Cortex of kidney (tissue), 1 donor: ENCODE measurements at places on chromosomes 16 and 17.

GRCh38 chr17:62073993-62074392 lies 8.9 kb upstream of the MED13 start:
- no peak for DNase-seq

- DNase-seq = no peak
Observed at GRCh38 chr16:57923841-57924240, 47.1 kb downstream of the CNGB1 start.

DNA sequence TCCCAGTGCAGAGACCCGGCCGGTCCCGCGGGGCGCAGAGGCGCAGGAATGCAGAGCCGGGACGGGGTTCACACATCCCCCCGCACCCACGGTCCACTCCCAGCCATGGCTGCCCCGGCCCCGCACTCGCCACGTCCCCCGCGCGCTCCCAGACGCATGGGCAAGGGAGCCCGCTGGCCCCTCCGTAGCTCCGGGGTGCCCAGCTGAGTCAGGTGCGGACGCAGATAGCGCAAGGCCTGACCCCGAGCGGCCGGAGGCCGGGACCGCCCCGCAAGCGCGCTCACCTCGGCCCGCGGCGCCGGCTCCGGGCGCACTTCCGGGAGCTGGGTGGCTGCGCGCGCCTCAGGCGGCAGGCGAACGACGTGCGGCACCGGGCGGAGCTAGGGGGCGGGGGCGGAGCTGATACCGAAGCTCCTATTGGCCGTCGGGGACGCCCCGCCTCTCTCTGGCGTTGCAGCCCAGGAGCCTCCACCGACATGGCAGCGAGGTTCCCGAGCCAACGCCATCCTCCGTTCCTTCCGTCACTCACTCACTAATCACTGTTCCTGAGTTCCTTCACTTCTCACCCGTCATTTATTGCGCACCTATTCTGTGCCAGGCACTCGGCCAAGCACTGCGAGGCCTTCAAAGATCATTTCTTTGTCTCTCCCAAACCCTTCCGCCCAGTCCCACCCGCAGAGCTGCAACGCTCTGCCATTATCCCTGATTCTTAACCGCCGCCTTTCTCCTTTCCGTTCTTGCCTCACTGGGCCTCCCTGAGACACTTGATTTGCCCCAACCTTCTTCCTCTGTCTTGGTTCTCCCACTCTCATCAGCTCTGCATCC lies at the start of gene ZNF18:
ZNF18 (minus strand) TSS at position 329 of the 825 bp plus-strand sequence. CDS start 4,646 bp downstream, outside the sequence.
- peak; percentile 44 for DNase-seq

GRCh38 chr16:71676236-71676635 lies 48.3 kb downstream of the PHLPP2 start:
- no peak for DNase-seq

GRCh38 chr16:66979011-66979717 lies 9.2 kb upstream of the CES4A start:
- DNase-seq = no peak

DNA sequence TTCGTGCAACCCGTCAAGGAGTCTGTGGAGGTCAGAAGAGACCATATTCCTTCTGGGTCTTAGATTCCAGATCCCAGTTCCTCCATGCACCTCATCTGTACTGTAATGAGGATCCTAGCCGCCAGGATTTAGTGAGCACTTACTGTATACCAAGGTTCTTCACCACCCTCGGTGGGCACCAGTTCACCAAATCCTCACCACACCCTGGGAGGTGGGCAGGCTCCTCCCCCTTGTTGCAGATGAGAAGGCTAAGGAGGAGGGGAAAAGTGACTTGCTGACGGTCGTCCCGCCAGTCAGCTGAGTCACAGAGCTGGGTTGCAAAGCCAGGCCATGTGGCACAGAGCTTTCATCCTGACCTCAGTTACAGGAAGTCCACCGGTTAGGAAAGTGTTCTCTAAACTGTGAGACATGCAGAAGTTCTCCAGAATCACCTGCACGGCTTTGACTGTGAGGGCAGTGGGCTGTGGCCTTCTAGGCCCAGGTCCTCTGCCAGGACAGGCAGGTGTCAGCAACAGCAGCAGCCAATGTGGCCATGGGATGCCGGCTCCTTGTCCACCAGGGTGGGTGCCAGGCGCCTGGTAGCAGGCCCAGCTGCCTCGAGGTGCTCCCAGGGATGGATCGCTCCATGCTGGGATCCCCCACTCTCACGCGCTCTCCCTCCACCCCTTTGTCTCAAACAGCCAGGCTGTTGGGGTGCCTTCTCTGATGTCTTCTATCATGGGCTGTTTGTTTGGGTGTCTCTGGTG lies 240.3 kb upstream of the GSE1 start:
- DNase-seq = no peak

DNA sequence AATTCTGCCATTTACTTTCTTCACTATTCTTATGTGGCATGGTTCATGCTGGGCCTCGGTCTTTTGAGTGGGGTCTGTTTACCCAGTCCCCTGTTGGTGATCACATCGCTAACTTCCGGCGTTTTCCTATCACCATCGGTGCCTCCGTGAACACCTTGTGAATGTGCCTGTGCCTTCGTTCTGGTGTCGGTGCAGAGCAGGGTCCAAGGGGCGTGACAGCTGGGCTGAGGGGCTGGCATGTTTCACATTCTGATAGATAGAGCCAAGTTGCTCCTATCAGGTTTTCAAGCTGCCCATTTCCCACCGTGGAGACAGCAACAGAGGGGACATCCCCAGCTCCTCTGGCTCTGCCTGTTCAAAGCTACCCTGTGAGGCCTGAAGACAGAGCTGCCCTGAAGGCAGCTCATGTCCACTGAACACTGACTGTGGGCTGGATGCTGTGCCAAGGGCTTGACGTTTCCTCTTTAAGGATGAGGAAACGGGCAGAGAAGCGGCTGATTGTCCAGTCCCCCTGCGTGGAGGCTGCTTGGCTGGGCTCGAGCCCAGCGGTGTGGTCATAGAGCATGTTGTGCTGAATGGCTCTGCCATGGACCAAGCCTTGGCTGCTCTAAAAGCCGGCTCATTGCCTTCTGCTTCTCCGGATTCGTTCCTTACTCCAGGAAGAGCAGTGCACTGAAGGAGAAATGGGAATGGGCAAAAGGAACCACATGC lies 17.0 kb downstream of the DHODH start:
- DNase-seq = no peak

- no peak for DNase-seq
Observed at GRCh38 chr16:65213866-65214595, 92.2 kb upstream of the CDH11 start.

GRCh38 chr17:4004517-4005295 lies 40.5 kb upstream of the ATP2A3 start:
- DNase-seq = no peak

GRCh38 chr17:2419486-2419885 lies 18.6 kb upstream of the MNT start:
- DNase-seq = no peak

DNA sequence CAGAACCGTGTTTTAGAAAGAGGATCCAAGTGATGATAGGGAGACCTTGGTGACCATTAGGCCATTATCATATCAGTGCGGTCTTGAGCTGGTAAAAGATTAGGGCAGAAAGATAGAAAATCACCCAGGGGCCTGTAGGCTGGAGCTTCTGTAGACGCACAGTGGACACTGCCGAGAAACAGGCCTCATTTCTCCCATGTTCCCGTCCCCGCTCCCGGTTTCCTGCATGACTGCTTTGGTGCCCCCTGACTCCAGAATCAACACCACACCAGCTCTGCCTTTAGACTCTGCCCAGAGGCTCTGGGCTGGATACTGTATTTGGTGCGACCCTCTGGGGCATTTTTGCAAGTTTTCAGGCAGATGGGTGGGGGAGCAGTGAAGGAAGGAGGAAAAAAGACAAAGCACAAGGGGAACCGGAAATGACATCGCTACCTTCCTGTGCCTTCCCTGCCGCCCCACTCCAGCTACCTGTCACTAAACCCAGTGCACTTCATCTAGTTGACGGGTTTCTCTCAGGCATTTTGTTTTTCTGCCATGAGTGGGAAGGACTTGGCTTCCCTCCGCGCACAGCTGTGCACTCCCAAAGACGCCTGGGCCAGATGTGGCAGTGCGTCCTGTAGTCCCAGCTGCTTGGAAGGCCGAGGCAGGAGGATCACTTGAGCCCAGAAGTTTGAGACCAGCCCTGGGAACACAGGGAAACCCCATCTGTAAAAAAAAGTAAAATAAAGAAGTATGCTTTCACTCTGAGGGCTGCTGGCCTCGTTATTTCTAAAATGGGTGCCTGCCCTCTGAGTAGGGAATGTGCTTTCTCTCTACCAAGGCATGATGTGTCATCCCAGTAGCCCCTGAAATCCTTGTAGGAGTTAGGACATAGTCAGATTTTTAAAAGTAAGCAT lies 214.1 kb downstream of the RPTOR start:
- no peak for DNase-seq

- DNase-seq = no peak
Observed at GRCh38 chr17:8188263-8188839, 1.6 kb downstream of the BORCS6 start.

GRCh38 chr17:74739227-74739831 lies 2.3 kb downstream of the RAB37 start:
- no peak for DNase-seq

DNA sequence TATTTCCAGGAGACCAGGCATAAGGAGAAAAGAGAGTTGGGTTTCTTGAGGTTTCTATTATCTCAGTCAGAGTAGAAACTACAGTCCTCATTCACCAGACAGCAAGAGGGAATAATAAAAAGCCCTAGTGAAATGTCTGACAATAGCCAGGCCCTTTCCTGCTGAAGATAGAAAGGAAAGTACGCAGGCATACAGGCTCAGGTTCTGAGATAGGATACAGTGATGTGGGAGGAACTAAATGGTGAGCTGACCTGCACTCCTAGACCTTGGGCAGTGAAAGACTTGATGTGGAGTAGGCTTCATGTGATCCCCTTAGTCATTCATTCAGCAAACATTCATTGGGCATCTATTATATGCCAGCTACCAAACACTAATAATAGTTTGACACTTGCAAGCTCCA lies 14.9 kb downstream of the ZNF821 start:
- no peak for DNase-seq

DNA sequence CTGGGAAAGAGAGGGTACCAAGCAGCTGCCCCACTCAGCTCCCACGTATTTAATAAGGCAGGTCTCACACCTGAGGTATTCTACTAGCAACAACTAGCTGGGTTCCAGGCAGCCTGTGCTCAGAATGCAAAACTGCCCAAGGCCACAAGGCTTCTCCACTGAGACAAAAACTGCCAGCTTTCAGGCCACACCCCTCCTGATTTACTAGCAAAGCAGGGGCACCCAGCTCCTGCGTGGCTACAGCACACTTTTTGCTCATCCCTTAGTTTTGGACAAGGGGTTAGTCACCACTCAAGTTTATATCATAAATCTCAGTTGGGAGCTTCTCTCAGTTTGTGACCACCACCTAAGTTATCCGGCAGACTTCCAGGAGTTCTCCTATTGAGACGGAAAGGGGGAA lies 494.6 kb downstream of the CDH11 start:
- DNase-seq = no peak

GRCh38 chr16:19882186-19882585 lies 2.5 kb downstream of the GPRC5B start:
- no peak for DNase-seq

- DNase-seq = no peak
Observed at GRCh38 chr16:76207270-76207669, 69.9 kb upstream of the CNTNAP4 start.

DNA sequence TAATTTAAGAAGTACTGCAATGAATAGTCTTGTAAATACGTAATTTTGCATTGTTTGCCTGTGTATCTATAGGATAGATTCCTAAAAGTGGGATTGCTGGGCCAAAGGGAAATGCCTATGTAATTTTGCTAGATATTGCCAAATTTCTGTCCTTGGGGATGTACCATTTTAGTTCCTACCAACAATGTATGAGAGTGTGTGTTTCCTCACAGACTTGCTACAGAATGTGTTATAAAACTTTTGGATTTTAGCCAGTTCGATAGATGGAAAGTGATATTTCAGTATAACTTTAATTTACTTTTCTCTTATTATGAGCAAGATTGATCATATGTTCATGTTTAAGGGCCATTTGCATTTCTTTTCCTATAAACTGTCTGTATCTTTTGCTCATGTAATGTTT lies 8.3 kb downstream of the TANGO6 start:
- DNase-seq = no peak

DNA sequence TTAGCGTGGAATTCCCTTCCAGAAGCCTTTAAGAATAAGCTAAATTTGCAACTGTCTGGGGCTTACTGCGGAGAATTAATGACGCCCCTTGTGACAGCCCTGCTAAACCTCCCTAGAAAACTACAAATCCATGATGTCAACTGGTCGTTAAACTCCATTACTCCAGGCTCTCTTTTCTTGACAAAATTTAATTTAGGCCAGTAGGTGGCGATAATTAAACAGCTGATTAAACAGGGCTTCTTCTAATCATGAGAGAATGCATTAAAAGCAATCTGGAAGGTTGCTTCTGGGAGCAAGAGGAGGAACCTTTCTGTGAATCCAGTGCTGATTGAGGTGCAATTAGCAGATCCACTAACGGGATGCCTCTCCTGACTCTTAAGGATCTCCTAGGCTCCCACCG lies 8.1 kb upstream of the NLRP1 start:
- DNase-seq = no peak

GRCh38 chr16:162271-162991 lies 3.3 kb upstream of the HBM start:
- no peak for DNase-seq

DNA sequence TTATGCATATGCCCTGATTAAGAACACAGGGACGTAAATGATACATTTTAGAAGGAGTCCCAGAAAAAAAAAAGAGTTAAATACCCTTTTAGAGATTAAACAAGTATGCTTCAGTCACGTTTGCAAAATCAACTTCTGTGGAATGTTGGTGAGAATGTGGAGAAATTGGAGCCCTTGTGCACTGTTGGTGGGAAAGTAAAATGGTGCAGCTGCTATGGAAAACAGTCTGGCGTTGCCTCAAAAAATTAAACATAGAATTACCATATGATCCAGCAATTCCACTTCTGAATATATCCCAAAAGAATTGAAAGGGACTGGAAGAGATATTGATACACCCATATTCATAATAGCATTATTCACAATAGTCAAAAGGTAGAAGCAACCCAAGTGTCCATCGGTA lies 26.5 kb downstream of the RHBDL3 start:
- no peak for DNase-seq

DNA sequence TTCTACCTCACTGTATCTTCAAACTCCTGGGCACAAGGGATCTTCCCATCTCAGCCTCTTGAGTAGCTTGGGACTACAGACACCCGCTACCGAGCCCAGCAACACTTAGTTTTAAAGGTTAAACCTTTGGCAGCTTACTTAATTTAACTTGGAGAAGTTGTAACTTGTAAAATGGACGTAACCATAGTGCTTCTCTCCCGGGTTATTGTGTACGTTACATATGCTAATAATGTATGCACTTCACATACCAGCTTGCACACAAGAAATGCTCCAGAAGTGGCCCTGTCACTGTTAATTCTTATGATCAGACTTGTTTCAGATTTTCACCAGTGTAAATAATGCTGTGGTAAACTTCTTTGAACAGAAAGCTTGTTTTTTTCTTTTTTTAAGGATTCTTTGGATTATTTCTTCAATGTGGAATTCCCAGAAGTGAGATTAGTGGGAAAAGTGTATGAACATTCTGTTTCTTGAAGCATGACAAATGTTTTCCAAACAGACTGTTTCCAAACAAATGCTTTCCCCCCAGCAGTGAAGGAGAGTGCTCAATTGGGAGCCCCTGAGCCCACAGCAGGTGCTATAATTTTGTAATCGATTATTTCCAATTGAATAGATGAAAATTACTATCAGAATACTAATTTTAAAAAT lies 61.5 kb downstream of the EPN2 start:
- no peak for DNase-seq
